NCI-H524 (cell line): ENCODE measurements at places on chromosomes 7 and 10.

DNA sequence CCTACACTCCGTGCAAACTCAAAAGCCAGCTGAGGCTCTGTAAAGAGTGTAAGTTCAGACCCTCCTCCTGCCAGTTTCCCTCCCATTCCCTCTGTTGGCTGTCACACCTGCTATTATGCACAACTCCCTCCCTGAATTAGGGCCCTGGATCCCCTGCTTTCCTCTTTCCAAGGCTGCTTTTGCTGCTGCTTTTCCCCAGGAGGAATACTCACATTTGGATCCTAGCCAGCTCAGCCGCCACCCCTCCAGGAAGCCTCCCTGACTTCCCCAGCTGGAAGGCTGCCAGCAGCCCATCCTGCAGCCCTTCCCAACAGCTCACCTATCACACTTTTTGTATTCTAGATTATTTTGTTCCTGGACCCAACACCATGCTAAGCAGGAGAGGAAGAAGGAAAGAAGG lies 40.9 kb upstream of the WDR11 start:
- peak; percentile 21 for DNase-seq

DNA sequence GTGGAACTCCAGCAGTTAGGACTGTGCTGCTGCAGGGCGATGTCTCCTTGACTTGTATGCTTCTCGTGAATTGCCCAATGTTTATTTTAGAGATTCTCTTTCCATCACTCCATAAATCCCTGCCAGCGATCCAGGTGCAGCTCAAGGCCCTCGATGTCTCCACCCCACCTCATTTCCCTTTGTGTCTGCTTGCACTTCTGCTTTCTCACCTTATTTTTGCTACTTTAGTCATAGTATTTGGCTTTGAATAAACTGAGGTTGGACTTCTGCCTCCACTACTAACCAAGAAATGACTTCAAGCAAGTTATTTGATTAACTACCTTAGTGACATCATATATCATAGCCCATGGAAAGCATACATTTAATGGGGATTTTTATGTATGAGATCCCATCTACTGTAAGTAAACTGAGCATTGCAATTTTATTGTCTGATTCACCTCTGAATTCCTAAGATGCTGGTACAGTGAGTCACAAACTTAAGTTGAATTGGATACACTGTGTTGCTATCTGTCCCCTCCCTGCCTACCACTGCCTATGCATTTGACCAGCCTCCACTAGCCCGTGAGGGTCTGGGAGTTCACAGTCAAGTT lies 255.8 kb downstream of the ABCA13 start:
- no peak for DNase-seq

DNA sequence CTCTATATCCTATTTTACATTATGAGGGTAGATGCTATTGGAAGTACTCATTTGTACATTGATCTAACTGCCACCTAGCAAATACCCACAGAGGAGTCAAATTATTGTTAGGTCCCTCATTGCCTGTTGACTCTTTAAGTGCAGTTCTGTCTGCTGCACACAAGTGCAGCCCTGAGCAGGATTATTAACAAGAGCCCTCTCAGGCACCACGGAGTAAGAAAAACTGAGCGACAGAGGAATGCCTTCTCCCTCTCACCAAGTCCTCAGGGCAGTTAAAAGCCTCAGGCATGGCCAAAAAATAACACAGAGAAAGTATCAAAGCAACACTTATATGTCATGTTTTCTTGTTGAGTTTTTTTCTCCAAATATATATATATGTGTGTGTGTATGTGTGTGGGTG lies 340.0 kb upstream of the NRG3 start:
- peak; percentile 15 for DNase-seq

GRCh38 chr7:151888079-151889067 lies 11.5 kb upstream of the PRKAG2 start:
- DNase-seq = no peak

DNA sequence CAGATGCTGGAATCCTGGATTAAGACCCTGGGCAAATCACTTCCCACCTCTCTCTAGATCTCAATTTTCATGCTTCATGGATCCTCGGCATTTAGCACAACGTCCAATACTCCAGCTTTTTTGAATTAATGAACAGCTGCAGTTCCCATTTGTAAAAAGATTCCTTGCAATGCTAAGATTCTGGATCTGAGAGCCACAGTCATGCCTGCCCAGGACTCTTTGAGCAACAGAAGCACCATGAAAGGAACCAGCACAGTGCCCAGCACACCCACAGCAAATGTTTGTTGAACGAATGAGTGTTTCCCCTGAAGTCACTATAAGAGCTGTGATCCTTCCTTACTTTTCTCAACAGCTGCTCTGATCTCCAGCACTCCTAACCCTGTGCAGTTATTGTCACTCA lies 20.8 kb upstream of the DDIT4 start:
- no peak for DNase-seq

GRCh38 chr7:129875160-129875559 lies 77.6 kb downstream of the UBE2H start:
- DNase-seq = no peak

DNA sequence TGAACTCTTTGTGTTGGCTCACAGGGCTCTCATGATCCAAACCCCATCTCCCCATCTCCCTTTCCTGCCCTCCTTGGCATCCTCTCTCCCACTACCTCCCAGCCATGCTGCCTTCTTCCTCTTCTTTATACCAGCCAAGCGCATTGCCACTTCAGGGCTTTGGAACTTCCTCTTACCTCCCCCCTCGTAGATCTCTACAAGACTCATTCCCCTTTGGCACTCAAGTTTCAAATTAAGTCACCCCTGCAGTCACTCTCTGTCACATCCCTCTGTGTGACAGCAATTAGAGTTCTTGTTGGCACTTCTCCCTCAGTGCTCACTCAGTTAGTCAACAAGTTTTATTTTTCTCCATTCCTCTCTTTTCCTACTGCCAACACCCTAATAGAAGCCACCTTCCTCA lies 20.8 kb upstream of the NRP1 start:
- DNase-seq = no peak

DNA sequence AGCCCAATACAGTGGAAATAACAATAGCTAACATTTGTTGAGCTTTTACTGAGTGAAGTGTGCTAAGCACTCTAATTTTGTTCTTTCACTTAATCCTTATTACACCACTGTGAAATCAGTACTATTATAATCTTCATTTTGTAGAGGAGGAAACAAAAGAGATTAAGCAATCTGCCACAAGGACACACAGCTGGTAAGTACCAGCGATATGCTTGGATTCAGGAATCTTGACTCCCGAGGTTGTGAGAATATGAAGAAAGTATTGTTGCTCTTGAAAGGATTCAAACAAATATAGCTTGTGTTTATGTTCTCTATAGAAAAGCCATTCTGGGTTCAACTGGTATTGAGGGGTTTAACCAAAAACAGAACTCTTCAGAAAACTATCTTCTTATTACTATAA lies 93.7 kb upstream of the HECTD2 start:
- no peak for DNase-seq

DNA sequence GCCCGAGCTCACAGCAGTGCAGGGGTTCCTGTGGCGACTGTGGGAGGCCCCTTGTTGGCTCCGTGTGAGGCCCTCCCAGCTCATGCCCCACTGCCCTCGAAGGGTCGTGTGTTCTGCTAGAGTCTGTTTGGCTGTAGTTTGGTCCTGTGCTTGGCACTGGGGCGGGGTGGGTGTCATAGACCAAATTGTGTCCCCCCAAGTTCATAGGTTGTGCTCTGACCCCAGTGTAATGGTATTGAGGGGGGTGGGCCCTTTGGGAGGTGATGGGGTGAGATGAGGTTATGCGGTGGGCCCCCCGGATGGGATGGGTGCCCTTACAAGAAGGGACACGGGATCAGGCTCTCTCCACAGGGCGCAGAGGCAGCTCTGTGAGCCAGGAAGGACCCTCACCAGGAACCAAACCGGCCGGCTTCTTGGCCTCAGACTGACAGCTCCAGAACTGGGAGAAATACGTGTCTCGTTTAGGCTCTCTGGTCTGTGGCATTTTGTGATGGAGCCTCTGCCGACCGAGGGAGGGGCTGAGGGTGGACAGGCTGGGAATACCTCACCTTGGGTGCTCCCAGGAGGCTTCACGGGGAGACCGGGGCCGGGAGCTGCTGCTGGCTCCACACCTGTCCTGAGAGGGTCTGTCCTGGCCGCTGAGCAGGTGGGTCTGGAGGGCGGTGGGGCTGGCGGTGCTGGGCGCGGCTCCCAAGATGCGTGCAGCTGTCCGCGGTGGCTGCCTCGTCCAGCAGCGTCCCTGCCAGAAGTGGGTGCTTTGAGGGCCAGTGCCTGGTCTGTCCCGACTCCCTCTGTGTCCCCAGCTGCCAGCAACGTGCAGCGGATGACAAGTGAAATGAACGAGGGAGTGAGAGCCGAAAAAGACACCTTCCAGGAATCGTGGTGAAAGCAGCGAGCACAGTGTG lies 89.4 kb downstream of the INPP5A start:
- no peak for DNase-seq

- no peak for DNase-seq
These were observed 22.6 kb upstream of the SLF2 start for GRCh38 chr10:100890141-100890672.

DNA sequence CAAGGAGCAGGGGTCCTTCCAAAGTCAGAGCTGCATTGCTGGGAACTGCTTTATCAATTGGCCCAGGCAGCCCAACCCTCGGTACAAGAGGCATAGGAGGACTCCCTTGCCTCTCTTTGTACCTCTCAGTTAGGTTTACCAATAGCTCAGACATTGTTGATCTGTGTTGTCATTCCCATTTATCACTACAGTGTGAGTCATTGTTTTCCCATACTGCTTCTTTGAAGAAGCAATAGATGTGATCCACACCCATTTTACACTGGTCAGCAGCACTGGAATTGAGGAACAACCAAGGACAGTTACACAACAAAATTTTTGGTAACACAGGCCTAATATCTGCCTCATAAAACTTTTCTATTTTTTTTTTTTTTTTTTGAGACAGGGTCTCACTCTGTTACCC lies 307.2 kb downstream of the SNX13 start:
- DNase-seq = no peak

GRCh38 chr7:75611557-75612178 lies 119.5 kb downstream of the SPDYE5 start:
- DNase-seq = no peak
